Endodermal cell (in vitro differentiated cells): ENCODE measurements at places on chromosomes 6 and 20. TPM values are rescaled to one million over a fixed set of nuclear protein-coding genes. Genes with fewer than 3 reads are reported as not detected.

GRCh38 chr6:6931071-6932025 lies 176.4 kb upstream of the RREB1 start:
- H3K27me3 ChIP-seq: no peaks in the 10 kb centered on the region
- no peak for DNase-seq
- no peak overlapping the region for H3K4me3 ChIP-seq
- H3K36me3 ChIP-seq: no peaks in the 10 kb centered on the region

OLIG3 gene
- not detected in 3 replicates for total RNA-seq

DHX35 gene
- total RNA-seq: 11.7 and 12.2 TPM in 2 replicates

GRCh38 chr6:64996301-64996700 lies 710.7 kb downstream of the EYS start:
- no peaks in the 10 kb centered on the region for H3K36me3 ChIP-seq
- H3K4me3 ChIP-seq: no peak overlapping the region
- no peaks in the 10 kb centered on the region for H3K27me3 ChIP-seq
- no peak overlapping the region for H3K27ac ChIP-seq
- peaks cover 6% of the 10 kb centered on the region for H3K4me1 ChIP-seq
- no peak for DNase-seq

GRCh38 chr6:91094341-91094740 lies 507.5 kb upstream of the MAP3K7 start:
- no peak for DNase-seq
- H3K36me3 ChIP-seq: no peaks in the 10 kb centered on the region
- no peak overlapping the region for H3K27ac ChIP-seq
- H3K4me1 ChIP-seq: peaks cover 9% of the 10 kb centered on the region
- H3K27me3 ChIP-seq: no peaks in the 10 kb centered on the region

TMEM200A gene
- total RNA-seq: 7.6 and 8.8 TPM in 2 replicates

DNA sequence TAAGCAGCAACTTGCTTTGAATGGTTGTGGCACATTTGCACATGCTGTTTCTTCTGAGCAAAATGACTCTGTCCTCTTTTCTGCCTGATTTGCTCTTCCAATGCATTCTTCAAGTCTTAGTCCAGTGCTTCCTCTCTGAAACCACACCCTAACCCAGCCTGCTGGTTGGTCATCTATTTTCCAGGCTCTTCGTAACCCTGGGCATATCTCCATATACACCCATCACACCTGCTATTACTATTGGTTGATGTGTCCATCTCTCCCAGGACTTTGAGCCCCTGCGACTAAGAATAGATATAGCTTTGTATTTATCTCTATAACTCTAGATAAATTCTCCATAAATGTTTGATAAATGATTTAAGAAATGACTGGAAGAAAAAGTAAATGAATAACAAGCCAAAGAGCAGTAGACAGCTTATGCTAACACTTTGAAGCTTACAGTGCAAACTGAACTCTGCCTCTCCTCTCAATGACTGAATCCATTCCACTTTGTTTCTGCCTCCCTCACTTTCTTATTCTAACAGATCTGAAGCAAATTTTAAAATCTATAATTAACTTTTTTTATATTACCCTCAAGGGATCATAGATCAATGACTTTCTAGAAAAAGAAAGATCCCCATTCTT lies 59.7 kb upstream of the NT5E start:
- no peak overlapping the region for H3K27ac ChIP-seq
- DNase-seq: no peak
- no peaks in the 10 kb centered on the region for H3K4me1 ChIP-seq
- H3K36me3 ChIP-seq: no peaks in the 10 kb centered on the region
- H3K4me3 ChIP-seq: no peak overlapping the region

GRCh38 chr6:107488174-107488874 lies 1.6 kb upstream of the SOBP start:
- peak overlapping the region; percentile 80 for H3K4me3 ChIP-seq
- H3K36me3 ChIP-seq: no peaks in the 10 kb centered on the region
- no peak overlapping the region for H3K27ac ChIP-seq

- H3K27ac ChIP-seq: no peak overlapping the region
- peak; percentile 66 for DNase-seq
- no peaks in the 10 kb centered on the region for H3K36me3 ChIP-seq
- no peaks in the 10 kb centered on the region for H3K27me3 ChIP-seq
- H3K4me1 ChIP-seq: peaks cover 26% of the 10 kb centered on the region
- H3K4me3 ChIP-seq: peak overlapping the region; percentile 94
These were observed 62.0 kb upstream of the HFE start for GRCh38 chr6:26025047-26025893.

GRCh38 chr6:143971482-143972205 lies 36.4 kb downstream of the PLAGL1 start:
- H3K27ac ChIP-seq: peak overlapping the region; percentile 98
- peaks cover 71% of the 10 kb centered on the region for H3K27me3 ChIP-seq
- H3K4me1 ChIP-seq: peaks cover 33% of the 10 kb centered on the region
- no peak overlapping the region for H3K4me3 ChIP-seq
- DNase-seq: no peak
- H3K36me3 ChIP-seq: no peaks in the 10 kb centered on the region

TTI1 gene
- total RNA-seq: 36.1 and 37.5 TPM in 2 replicates

DNA sequence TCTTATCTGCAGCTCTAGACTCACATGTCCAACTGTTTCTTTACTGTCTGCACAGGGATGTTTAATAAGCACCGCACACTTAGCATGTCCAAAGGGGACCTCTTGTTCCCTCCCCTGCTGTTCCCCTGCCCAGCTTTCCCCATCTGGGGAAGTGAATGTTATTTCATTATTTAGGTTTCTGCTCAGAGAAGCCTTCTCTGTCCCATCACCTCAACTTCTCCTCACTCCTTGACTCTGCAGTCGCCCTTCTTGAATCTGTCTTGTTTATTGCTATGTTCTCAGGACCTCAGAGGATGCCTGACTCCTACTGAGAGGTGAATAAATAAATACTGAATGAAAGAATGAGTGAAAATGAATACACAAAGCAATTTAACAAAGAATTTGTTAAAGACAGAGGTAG lies 121.0 kb downstream of the SASH1 start:
- no peak overlapping the region for H3K27ac ChIP-seq
- DNase-seq: no peak
- H3K4me1 ChIP-seq: peaks cover 3% of the 10 kb centered on the region
- H3K36me3 ChIP-seq: no peaks in the 10 kb centered on the region

SCRT2 gene
- not detected in 3 replicates for total RNA-seq

CAP2 gene
- total RNA-seq: 32.7 to 47.9 TPM (median 35.9 TPM) in 3 replicates

DNA sequence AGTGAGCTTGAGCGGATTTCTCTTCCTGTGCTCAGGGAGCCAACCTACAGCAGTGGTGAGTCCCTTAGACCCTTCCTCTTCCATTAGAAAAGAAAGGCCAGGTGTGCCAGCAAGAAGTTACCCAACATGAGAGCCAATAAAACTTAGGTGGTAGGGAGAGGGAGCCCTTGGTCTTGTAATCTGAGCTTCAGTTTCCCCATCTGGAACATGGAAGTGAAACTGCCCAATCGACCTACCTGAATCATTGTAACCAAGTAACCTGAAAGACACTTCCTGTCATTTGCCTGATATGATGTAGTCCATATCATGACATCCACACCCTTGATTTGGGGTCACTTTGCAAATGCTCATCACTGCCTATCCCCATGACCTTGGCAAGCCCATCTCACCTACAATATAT lies 66.4 kb downstream of the MDGA1 start:
- no peak overlapping the region for H3K4me3 ChIP-seq
- no peak for DNase-seq
- H3K4me1 ChIP-seq: no peaks in the 10 kb centered on the region
- peaks cover 4% of the 10 kb centered on the region for H3K27me3 ChIP-seq
- no peaks in the 10 kb centered on the region for H3K36me3 ChIP-seq
